ENCODE measurements at places on chromosomes 11 and 22. TPM values are rescaled to one million over a fixed set of nuclear protein-coding genes. Genes with fewer than 3 reads are reported as not detected.

DNA sequence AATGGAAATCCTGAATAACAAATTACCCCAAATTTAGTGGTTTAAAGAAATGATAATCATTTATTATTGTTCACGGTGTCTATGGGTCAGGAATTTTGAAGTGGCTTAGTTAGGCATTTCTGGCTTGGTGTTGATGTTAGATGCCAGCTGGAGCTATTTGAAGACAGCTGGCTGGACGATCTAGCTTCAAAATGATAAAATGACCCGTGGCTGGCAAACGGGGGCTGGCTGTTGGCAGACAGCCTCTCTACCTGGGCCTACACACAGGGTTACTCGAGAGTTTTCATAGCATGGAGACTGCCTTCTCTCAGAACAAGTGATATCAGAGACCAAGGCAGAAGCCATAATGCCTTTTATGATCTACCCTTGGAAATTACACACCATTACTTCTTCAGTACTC lies 285.2 kb downstream of the METTL15 start:
- no peaks in the 10 kb centered on the region for H3K27me3 ChIP-seq
- H3K36me3 ChIP-seq, result no peaks in the 10 kb centered on the region
- H3K4me3 ChIP-seq, result no peak overlapping the region

The TREH gene
- total RNA-seq, result not detected

The OLFML1 gene
- not detected for total RNA-seq

The ANGPTL5 gene
- total RNA-seq, result not detected

The RFPL1 gene
- total RNA-seq, result not detected

DNA sequence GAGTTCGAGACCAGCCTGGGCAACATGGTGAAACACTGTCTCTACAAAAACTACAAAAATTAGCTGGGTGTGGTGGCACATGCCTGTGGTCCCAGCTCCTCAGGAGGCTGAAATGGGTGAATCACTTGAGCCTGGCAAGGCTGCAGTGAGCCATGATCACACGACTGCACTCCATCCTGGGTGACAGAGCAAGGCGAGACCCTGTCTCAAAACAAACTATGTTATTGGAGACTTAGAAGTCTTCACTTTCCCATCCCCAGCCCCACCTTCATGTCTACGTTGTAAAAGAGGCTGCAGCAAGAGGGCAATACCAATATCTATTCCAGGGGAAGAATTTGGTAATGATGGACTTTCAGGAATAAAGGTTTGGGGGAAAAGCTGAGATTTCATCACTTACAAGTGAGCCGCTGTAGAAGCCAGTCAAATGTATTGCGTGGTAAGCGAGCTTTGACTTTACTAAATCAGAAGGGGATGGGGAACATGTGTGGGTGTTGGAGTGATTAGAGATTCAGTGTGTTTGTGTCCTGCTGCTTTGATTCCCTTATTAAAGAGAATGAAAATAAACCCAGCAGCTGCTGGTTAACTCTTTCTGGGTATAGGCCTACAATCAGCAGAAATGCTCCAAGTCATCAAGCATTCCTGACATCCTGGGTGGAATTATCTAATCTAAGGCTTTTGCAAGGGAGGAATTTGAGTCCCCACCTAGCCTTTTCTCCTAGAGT lies 53.7 kb downstream of the UBASH3B start:
- H3K4me3 ChIP-seq, result no peak overlapping the region
- H3K27ac ChIP-seq, result peak overlapping the region; percentile 71
- peaks cover 57% of the 10 kb centered on the region for H3K4me1 ChIP-seq
- H3K36me3 ChIP-seq, result no peaks in the 10 kb centered on the region

- H3K27me3 ChIP-seq, result no peaks in the 10 kb centered on the region
- DNase-seq, result no peak
- peak overlapping the region; percentile 69 for H3K27ac ChIP-seq
- H3K4me3 ChIP-seq, result no peak overlapping the region
- H3K4me1 ChIP-seq, result peaks cover 40% of the 10 kb centered on the region
These were observed 11.8 kb downstream of the ABTB2 start for GRCh38 chr11:34345991-34346480.

DNA sequence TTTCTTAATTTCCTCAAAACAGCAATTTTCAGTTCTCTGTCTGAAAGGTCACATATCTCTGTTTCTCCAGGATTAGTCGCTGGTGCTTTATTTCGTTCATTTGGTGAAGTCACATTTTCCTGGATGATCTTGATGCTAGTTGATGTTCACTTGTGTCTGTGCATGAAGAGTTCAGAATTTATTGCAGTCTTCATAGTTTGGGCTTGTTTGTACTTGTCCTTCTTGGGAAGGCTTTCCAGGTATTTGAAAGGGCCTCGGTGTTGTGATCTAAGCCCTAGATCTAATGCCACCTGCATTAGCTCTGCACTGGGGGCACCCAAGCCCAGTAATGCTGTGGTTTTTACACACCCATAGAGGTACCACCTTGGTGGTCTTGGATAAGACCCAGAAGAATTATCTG lies 228.9 kb downstream of the GUCY1A2 start:
- no peak overlapping the region for H3K4me3 ChIP-seq
- DNase-seq, result no peak
- no peaks in the 10 kb centered on the region for H3K36me3 ChIP-seq
- peaks cover 14% of the 10 kb centered on the region for H3K27me3 ChIP-seq

The OR4D11 gene
- total RNA-seq, result not detected

DNA sequence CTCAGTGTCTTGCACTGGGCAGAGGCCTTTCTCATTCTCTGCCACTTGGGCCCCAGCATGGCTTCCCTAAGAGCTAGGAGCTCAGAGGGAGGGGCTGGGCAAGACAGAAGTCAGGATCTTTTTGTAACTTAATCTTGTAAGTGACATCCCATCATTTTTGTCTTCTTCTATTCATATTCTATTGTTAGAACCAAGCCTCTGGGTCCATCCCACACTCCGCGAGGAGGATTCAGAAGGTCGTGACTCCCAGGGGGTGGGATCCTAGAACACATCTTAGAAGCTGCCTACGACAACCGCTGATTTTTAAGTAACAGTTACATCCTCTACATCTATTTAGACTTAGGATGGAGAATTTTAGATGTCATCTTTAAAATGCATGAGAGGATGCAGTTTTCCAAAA lies 1.5 kb upstream of the IL17RA start:
- no peaks in the 10 kb centered on the region for H3K27me3 ChIP-seq
- no peak overlapping the region for H3K4me3 ChIP-seq
- no peak overlapping the region for H3K27ac ChIP-seq

- H3K4me3 ChIP-seq, result no peak overlapping the region
- no peaks in the 10 kb centered on the region for H3K27me3 ChIP-seq
- no peaks in the 10 kb centered on the region for H3K4me1 ChIP-seq
- no peaks in the 10 kb centered on the region for H3K36me3 ChIP-seq
These were observed 29.0 kb downstream of the CSNK2A3 start for GRCh38 chr11:11324090-11324489.

- H3K4me3 ChIP-seq, result no peak overlapping the region
- no peaks in the 10 kb centered on the region for H3K36me3 ChIP-seq
- H3K27ac ChIP-seq, result no peak overlapping the region
- H3K27me3 ChIP-seq, result no peaks in the 10 kb centered on the region
- peaks cover 14% of the 10 kb centered on the region for H3K4me1 ChIP-seq
- no peak for DNase-seq
These were observed 91.4 kb upstream of the TOP3B start for GRCh38 chr22:22073769-22074561.

DNA sequence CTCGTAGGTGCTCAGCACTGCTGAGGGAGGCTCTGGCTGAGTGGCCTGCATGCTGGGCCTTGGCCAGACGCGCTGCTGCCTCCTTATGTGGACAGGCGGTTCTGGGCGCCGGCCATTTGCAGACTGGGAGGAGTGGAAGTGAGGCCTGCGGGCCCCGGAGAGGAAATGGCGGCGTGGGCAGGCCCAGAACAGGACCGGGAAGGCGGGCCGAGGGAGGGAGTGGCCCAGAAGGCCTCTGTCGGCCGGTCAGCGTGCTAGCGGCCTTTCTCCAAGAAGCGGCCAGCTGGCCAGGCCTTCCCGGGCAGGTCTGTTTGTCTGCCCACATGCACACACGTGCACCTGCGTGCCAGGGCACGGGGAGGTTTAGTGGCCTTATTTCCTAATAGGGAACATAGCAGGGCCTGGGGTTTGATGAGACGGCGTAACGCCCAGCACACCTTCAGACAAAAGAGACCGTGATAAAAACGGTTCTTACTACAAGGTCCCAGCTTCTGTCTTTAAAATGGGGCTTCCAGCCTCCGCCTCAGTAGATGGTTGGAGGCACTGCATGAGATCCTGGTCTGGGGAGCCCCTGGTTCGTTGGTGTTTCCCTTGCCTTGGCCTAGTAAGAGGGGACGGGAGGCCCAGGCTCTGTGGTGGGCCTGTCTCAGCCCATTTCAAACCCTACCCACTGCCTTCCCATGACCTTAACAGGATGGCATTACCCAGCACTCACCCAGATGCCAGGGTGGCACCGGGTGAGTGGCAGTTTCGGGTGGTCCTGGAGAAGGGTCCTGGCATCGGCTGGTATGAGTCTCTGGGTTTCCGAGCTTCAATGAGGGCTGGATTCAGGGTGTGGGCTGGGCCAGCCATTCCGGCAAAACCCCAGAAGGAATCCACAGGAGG lies 65.1 kb upstream of the PPARA start:
- H3K36me3 ChIP-seq, result peaks cover 35% of the 10 kb centered on the region
- H3K4me1 ChIP-seq, result peaks cover 71% of the 10 kb centered on the region
- H3K27ac ChIP-seq, result peak overlapping the region; percentile 99

DNA sequence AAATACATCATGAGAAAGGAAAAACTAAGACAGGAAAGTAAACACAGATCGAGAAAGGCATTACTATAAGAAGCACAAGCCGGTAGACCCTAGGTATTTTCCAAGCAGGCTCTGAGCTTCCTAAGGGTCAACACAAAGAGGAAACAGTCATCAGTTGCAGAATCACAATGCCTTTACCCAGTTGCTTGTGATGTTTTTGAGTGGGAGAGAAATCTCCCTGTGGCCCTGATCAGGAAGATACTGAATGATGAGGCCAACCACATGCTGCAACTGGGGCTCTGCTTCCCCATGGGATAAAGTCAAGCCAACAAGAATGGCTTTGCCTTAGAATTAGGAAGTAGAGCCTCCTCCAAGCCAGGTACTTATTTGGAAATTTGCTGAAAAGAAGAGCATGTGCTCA lies 132.6 kb downstream of the MICAL2 start:
- no peaks in the 10 kb centered on the region for H3K27me3 ChIP-seq
- no peak overlapping the region for H3K4me3 ChIP-seq
- H3K36me3 ChIP-seq, result peaks cover 27% of the 10 kb centered on the region
- DNase-seq, result no peak
- no peak overlapping the region for H3K27ac ChIP-seq
- peaks cover 45% of the 10 kb centered on the region for H3K4me1 ChIP-seq

The SDF2L1 gene
- 214 TPM for total RNA-seq

DNA sequence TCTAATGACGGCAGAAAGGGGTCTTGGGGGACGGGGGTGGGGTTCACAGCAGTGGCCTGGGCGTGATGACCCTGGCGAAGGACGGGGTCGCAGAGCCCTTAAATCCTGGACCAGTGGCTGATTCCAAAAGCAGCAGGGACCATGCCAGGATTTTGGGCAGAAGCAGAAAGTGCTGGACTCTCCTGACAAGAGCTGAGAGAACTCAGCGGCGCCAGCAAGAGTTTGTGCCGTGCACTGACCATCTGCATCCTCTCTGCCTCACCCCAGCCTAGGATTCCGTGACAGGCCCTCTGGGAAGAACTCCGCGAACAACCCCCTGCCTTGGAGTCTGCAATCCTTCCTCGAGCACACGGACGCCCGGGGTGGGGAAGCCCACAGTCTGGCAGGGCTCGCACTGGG lies 644 bp upstream of the NDUFV1 start:
- no peak overlapping the region for H3K27ac ChIP-seq
- no peak for DNase-seq

- no peaks in the 10 kb centered on the region for H3K36me3 ChIP-seq
- H3K27me3 ChIP-seq, result no peaks in the 10 kb centered on the region
- H3K4me1 ChIP-seq, result peaks cover 6% of the 10 kb centered on the region
- H3K4me3 ChIP-seq, result no peak overlapping the region
These were observed 107.7 kb upstream of the DDI1 start for GRCh38 chr11:103928802-103929161.

DNA sequence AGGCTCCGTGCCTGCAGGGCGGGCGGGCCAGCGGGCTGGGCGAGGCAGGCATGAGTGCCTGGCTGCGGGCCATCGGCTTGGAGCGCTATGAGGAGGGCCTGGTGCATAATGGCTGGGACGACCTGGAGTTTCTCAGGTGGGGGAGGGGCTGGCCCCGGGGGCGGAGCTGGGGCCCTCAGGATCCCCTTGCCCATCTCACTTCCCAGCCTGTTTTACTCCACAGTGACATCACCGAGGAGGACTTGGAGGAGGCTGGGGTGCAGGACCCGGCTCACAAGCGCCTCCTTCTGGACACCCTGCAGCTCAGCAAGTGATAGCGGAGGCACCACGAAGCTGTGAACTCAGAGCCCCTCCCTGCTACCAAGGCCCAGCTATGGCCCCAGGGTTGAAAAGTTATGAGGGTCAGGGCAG lies 5.9 kb downstream of the PHOX2A start:
- peak; percentile 56 for DNase-seq
- H3K27ac ChIP-seq, result no peak overlapping the region
- H3K27me3 ChIP-seq, result peaks cover 5% of the 10 kb centered on the region
- peaks cover 13% of the 10 kb centered on the region for H3K36me3 ChIP-seq
- no peak overlapping the region for H3K4me3 ChIP-seq

The PHF21B gene
- total RNA-seq, result 0.12 TPM

The SLC29A2 gene
- total RNA-seq, result 25.5 TPM

- H3K4me1 ChIP-seq, result peaks cover 10% of the 10 kb centered on the region
- no peak overlapping the region for H3K4me3 ChIP-seq
- no peak overlapping the region for H3K27ac ChIP-seq
- DNase-seq, result no peak
- no peaks in the 10 kb centered on the region for H3K36me3 ChIP-seq
These were observed 62.2 kb downstream of the IGLL1 start for GRCh38 chr22:23517804-23518375.

DNA sequence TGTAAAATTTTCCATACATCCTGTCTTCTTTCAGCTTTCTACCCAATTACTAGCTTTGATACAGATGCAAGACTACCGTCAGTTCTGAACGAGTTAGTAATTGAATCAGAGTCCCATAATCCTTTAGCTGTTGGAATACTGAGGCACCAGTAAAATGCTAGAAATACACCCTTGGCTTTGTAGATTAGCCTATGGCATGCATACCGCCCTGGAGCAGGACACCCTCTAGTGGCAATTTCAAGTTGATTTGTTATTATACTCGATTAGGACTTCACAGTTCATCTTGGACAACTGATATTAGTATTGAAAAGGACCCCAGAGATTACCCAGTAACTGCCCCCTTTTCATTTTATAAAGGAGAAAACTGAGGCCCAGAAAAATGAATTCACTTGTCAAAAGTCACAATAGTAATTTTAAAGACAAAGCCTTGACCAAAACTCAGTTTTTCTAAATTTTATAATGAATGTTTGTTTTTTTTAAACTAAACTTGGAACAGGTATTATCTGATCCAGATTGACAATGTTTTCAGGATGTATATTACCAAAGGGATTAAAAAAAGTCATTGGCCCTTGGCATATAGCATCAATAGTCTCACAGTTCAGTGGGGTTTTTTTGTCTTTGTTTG lies 72.6 kb downstream of the HIPK3 start:
- no peaks in the 10 kb centered on the region for H3K27me3 ChIP-seq
- no peaks in the 10 kb centered on the region for H3K36me3 ChIP-seq
- H3K4me1 ChIP-seq, result no peaks in the 10 kb centered on the region
- DNase-seq, result peak; percentile 74
- H3K4me3 ChIP-seq, result no peak overlapping the region

GRCh38 chr22:43396934-43397457 lies 14.8 kb upstream of the MPPED1 start:
- H3K36me3 ChIP-seq, result no peaks in the 10 kb centered on the region
- no peaks in the 10 kb centered on the region for H3K27me3 ChIP-seq
- DNase-seq, result no peak

The STK33 gene
- total RNA-seq, result not detected
